ENCODE measurements at places on chromosomes 1 and 21.

GRCh38 chr1:180949616-180950000, 36.9 kb downstream of the KIAA1614 start:
- no peak for DNase-seq

DNA sequence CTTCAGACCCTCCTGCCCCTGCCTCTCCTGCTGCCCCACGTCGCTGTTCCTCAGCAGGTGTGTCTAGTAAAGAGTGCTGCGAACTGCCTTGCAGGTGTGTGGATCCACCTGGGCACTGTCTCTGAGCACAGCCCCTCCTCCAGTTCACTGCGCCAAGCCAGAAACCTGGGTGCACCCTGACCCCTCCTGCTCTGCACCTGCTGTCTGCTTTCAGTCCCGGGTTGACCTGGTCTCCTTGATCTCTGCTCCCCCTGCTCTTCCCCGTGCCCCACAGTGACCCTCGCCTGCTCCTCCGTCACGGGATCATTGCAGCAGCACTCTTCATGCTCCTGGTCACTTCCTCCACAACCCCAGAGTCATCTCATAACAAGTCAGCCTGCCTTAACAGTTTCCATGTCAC, 6.5 kb downstream of the A3GALT2 start:
- DNase-seq, result no peak

DNA sequence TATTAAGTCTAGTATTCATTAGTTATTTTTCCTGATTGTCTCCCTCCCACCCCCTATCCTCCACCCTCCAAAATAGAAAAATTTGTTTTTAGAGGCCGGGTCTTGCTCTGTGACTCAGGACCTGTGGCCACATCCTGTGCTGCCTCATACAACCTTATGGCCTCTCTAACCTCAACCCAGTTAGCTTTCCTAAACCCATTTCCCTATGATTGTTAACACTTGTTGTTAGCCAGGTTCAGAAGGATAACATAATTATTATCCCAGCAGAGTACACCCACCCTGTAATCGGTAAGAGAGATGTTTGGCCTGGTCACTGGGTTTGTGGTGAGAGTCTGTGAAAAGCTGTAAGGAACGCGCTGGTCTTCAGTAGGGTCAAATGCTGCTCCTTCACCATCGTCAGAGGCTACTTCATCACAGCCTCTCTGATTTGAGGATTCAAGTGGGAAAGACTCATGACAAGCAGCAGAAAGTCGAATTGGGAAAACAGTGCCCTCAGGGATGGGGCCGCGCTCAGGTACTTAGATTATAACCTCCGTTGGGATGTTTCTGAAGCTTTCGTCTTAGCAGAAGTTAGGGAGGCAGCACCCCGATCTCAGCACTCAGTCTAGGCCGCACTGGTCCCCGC, 35.9 kb upstream of the HMGN1 start:
- no peak for DNase-seq

GRCh38 chr1:100631015-100631551, 88.5 kb upstream of the VCAM1 start:
- DNase-seq, result no peak

DNA sequence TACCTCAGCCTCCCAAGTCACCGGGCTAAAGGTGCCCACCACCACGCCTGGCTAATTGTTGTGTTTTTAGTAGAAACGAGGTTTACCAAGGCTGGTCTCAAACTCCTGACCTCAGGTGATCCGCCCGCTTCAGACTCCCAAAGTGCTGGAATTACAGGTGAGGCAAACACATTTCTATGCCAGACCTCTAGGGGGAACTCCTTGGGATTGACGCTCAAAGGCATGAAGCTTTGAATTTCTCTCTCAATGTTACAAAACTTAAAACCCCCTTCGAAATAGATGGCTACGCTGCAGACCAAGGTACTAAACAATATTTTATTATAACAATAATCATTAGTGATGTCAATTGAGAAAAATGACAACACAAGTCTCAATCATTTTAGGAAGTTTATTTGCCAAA, 330.0 kb downstream of the SETD4 start:
- DNase-seq, result no peak

DNA sequence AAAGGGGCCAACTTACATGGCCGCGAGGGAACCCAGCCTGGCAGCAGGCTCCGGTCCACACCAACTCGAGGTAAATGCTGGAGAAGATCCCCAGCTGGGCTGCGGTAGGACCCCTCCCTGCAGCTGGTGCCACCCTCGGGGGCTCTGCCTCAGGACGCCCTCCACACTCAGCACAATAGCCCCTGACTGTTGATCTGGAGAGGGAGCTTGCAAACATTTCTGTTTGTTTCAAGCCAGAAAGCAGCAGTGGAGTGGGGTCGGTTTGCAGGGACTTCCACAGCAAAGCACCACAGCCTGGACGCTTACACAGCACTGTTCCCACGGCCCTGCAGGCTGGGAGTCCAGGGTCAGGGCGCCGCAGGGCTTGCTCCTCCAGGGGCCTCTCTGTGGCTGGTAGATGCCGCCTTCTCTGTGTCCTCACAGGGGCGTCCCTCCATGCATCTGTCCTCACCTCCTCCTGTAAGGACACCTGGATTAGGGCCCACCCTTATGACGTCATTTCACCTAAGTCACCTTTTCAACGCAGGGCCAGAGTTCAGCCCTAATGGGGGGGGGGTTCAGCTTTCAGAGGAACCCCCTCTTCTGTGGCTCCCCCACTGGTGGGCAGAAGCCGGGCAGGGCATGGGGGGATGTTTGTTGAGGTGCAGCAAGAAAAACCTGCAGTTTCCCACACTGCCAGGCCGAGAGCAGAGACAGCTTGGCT, 24.1 kb upstream of the TTC34 start:
- DNase-seq, result no peak

DNA sequence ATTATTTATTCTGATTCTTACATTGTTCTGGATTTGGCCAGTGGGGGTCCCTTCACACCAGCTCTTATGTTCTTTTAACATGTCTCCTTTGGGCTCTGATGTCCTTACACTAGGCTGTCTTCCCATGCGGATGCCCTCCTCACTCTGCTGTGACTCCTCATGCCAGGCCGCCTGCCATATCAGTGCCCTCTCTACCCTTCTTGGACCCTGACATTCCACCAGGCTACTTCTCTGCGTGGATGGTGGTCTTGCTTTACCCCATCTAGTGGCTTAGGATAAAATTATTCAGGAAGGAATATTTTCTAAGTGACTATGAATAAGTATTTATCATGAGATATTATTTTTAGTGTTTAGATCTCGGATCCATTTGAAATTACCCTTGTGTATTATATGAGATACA, 21.2 kb downstream of the ATF6 start:
- DNase-seq, result no peak

Data from activated CD4-positive, alpha-beta T cell treated with anti-CD3 and anti-CD28 coated beads, Interleukin-2, amount 50 U/mL, for 24 hours (primary cell).